ENCODE measurements at places on chromosomes 5 and 9. TPM values are rescaled to one million over a fixed set of nuclear protein-coding genes. Genes with fewer than 3 reads are reported as not detected.

GRCh38 chr9:73890685-73891277, 606.4 kb upstream of the RORB start:
- DNase-seq: no peak

DNA sequence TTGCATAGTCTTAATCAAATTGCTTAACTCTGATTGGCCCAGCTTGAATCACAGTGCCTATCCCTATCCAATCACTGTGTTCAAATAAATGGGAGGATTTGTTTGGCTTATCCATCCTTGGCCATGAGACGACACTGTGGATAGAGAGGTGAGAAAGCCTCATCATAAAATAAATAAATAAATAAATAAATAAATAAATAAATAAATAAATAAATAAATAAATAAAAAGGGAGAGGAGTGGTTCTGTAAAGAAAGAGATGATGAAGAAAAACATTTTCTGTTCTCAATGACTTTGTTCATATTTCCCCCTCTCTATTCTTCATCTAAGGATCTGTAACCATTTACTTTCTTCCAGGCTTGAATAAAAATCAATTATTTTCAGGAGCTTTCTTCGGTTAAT, 74.7 kb downstream of the PTPRD start:
- no peak for DNase-seq

DNA sequence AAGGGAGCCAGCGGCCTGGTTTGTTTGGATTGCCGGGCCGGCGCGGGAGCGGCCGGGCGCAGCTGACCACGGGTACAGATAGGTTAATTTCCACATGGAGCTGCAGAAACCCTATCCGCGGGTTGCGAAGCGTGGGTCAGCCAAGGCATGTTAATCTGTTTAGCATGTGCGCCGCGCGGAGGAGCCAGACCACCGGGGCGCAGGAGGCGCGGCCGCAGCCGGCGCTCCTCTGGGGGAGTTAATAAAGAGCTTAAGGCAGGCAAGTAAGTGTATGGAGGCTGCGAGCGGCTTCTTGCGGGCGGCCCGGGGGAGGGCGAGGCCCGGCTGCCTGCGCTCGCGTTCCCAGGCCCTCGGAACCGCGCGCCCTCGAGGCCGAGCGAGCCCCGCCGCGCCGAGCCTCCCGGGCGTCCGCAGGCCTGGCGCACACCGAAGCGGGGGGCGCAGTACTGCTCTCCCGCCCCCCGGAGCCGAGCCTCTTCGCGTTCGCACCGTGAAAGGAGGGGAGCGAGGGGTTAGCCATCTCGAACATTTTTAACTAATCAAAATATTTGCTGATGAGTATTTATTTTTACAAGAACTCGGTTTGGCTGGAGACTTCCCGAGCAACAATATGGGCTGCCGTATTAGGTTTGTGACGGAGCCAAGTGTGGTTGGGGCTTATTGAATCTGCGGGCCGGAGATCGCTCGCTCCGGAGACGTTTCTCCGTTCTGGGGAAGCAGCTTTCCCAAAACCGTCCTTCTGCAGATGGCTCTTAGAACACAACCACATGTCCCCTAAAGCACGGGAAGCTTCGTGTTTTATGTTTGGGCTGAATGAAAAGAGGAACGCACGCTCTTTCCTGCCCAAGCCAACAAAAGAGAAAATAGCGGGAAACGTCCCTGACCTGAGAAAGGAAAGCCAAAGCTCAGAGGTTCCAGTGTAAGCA, 28.8 kb downstream of the FOXD1 start:
- DNase-seq: no peak

KCNV2 gene
- total RNA-seq: not detected

NUTM2F gene
- not detected for total RNA-seq

CTNND2 gene
- 53.3 TPM for total RNA-seq

UBE2B gene
- 42.9 TPM for total RNA-seq

Measured in pancreas (tissue), 10 donors.